ENCODE measurements at places on chromosomes 16 and 17. TPM values are rescaled to one million over a fixed set of nuclear protein-coding genes. Genes with fewer than 3 reads are reported as not detected.

DNA sequence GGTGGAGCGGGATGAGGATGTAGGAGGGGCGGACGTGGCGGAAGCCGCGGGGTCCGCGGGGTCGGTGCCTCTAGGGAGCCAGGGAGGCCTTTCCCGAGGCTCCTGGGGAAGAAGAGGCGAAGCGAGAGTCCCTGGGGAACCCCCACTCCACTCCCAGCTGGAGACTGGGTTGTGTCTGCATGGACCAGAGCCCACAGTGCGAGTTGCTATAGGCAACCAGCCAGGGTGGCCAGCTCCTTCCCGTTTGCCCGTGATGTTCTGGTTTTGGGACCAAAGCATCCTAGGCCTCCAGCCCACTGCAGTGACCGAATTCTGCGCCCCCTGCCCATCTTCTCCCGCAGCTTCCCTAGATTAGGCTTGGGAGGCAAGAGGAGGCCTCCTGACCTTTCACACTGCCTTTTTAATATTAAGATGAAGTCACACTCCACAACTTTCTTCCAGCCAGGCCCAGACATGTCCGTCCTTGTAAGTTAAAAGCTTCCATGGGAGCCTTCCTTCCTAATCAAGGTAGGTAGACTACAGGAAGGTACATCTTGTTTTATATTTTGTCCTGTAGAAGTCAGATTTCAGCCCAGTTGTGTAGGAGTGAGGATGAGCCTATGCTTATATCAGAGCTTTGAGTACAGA, 469 bp downstream of the AMZ2 start:
- DNase-seq = no peak

DNA sequence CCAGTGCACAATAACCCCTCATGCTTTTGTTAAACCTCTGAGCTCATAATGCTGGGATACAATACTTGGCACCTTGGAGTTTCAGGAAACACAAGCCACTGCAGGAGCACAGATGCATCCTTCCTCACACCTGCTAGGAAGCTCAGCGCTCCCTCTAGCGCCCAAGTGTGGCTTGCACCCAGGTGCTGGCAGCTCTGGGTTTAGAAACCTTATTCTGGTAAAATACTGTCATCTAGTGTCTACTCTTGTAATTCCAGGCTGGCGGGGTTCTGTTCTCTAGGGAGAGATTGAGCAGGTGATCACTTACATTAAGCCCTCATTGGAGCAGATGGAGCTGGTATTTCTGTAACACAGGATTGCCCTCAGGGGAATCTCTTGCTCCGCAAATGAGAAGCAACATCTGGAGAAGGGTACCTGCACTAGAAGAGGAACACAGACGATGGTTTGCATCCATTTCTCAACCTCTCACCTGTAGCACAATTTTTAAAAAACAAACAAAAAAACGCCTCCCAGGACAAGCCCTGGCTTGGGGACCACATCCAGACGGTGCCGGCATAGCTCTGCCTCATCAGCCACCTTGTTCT, 1.5 kb downstream of the CCL1 start:
- DNase-seq = peak; percentile 97

DNA sequence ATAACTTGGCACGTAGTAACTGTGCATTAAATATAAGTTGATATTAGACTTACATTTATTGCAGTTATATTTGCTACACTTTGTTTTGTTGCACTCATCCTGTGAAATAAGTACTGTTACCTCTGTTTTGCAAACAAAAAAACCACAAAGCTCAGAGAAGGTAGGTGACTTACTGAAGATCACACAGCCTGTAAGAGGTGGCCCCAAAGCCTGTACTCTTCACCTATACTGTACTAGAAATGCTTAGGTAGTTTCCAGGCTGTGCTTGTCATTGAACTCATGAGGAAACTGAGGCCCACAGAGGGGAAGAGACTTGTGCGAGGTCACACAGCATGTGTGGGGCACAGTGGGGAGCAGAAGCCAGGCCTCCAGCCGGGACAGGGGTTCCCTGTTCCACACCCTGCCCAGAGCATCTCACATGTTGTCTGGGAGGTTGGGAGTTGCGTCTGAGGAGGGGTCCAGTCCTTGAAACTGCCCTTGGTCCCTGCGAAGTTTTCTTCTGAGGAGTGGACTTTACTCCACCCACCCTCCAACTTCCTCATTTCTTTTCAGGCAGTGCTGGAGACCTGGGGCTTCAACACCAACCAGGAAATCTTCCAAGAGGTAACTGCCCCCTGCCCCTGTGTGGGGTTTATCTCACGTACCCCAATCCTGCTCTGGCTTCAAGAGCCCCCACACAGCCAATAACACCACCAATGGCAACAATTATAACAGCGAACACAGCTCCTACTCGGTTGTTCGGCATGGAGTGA, 13.0 kb downstream of the CETP start:
- no peak for DNase-seq

DNA sequence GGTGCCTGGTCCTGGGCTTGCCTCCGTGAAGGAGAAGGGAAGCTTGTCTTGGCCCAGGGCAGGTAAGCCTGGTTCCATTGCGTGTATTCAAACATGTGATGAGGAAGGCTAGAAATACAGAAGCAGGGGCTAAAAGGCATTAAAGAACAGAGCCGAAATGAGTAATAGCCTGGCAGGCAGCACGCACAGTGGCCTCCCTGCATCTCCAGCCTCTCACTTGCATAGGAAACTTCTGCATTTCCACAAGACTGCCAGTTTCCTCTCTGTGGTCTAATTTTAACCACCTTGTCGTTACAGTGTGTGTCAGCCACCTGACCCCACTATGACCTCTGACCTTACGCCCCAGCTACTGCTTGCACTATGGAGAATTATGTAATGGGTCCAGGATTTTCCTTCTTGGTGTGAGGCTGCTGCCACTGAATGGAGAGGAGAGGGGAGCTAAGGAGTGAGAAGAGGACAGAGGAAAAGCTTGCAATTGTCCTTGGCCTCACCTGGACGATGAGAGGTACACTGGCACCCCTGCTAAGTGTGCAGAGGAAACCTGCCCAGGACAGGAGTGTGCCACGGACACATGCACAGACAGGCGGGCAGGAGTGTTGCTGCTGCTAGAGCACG, 32.8 kb downstream of the HIC1 start:
- no peak for DNase-seq

GRCh38 chr16:84637709-84638108, 10.6 kb upstream of the KLHL36 start:
- no peak for DNase-seq

GRCh38 chr16:68144008-68144407, 58.8 kb downstream of the NFATC3 start:
- no peak for DNase-seq

DNA sequence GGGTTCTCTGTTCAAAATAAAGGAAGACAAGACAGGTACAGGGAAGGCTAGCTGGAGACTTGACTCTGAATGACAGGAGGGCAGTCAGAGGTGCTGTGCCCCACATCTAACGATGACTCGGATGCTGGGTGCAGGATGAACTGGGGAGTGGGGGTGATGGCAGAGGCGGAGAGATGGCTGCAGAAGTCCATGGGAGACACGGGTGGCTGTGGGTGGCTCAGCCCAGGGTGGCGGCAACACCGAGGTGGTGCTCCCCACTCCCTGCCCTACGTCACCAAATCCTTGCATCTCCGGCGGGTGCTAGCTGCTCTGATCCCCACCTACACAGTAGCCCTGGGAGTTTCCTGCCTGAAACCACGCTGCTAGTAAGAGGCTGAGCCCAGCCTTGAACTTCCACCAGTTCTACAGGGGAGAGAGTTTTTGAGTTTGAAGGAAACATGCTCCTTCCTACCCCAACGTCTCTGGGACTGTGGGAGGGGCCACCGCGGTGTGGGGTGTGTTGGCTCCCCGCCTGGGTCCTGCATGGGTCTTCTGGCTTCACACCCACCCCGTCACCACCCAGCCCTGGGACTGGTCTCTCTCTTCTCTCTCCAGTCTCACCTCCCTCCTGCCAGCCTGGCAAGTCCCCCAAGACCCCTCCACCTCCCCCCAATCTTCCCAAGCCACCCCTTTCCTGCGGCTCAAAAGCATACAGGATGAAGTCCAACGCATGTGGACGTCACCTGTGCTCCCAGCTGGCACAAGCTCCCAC, 4.5 kb downstream of the GSG1L start:
- DNase-seq = no peak

- no peak for DNase-seq
These were observed 10.9 kb downstream of the HDAC5 start for GRCh38 chr17:44112284-44113280.

GRCh38 chr17:79207960-79208359, 133.3 kb downstream of the ENGASE start:
- DNase-seq = no peak

GRCh38 chr17:21376759-21377690, 868 bp downstream of the KCNJ12 start:
- DNase-seq = peak; percentile 41

- no peak for DNase-seq
These were observed 67.8 kb downstream of the GP2 start for GRCh38 chr16:20259541-20259940.

- DNase-seq = no peak
These were observed 67.1 kb downstream of the ARHGAP44 start for GRCh38 chr17:12856416-12856815.

GRCh38 chr17:47807421-47807820, 14.2 kb downstream of the OSBPL7 start:
- no peak for DNase-seq

DNA sequence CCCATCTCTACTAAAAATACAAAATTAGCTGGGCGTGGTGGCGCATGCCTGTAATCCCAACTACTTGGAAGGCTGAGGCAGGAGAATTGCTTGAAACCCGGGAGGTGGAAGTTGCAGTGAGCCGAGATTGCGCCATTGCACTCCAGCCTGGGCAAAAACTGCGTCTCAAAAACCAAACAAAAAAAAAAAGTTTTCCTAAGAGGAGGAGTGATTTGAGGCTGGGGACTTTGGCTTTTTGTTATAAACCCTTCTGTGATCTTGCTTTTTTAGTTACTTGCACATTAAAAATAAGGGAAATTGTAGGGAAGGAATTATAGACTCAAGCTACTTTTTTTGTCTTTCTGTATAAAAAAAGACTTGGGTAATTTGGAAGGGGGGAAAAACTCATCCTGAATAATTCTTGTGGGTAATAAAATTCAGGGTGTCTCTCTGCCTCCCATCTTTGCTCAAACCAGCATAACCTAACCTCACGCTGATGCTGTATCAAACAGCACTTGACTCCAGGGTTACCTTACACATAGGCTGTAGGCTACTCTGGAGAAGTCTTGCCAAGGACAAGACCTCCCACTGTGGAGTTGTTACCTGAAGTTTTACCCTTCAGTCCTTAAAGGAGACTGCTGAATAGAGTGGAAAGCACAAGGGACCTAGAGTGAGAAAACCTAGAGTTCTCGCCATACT, 1.7 kb upstream of the CDR2 start:
- no peak for DNase-seq

GRCh38 chr16:49800876-49801275, 55.0 kb downstream of the ZNF423 start:
- DNase-seq = no peak

- DNase-seq = no peak
These were observed 6.0 kb downstream of the NXPH3 start for GRCh38 chr17:49581648-49581998.

The HS3ST6 gene
- total RNA-seq = 1.0 TPM

The CFAP119 gene
- 6.6 TPM for total RNA-seq

The CHRNE gene
- 0.64 TPM for total RNA-seq

The STX1B gene
- total RNA-seq = 19.9 TPM

The EDC4 gene
- total RNA-seq = 72.6 TPM

The KRT14 gene
- total RNA-seq = not detected

The GLIS2 gene
- 19.5 TPM for total RNA-seq

The TEFM gene
- 12.4 TPM for total RNA-seq

The SRCAP gene
- total RNA-seq = 55.8 TPM

The CLEC19A gene
- 0.41 TPM for total RNA-seq

The CD7 gene
- 0.74 TPM for total RNA-seq

The SNX11 gene
- total RNA-seq = 20.1 TPM

The ZNF652 gene
- 44.2 TPM for total RNA-seq

The FGF11 gene
- total RNA-seq = 28.0 TPM

The FAM171A2 gene
- 28.5 TPM for total RNA-seq
